Stimulated activated naive CD4-positive, alpha-beta T cell treated with Interleukin-2 at 50 U/mL for 16 hours (primary cell): ENCODE measurements at places on chromosomes 4 and X.

DNA sequence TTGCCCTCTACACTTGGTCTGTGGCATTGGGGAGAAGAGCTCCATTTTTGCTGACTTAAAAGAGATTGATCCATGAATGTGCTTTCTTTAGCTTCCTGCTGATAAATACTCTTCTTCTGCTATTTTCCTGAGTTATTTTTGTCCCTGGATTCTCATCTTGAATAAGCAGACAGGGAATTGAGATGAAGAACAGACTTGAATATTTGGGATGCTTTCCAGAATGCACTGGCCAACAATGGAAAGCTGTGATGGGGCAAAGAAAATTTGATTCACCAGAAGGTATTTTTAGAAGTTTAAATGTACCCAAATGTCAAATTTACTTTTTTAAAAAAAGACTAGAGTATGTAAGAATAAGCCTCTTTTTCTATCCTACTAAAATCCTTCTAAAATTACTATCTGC, 309.9 kb upstream of the PPP1R2C start:
- no peak for DNase-seq

DNA sequence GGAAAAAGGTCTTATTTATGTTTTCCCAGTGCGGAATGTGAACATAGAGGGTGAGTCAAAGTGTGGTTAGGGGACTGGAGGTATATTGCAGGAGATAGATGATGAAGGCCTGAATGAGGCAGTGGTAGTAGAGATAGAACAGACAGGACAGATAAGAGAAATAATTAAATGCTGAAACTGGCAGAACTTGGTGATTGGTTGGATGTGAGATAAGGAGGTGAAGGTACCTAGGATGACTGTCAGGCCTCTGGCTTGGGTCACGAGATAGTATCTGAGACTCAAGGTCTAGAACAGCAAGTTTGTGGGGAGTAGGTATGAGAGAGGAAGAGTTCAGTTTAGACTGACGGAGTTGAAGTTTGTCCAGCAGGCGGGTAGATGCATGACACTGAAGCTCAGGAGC, 3.5 kb downstream of the MND1 start:
- no peak for DNase-seq

DNA sequence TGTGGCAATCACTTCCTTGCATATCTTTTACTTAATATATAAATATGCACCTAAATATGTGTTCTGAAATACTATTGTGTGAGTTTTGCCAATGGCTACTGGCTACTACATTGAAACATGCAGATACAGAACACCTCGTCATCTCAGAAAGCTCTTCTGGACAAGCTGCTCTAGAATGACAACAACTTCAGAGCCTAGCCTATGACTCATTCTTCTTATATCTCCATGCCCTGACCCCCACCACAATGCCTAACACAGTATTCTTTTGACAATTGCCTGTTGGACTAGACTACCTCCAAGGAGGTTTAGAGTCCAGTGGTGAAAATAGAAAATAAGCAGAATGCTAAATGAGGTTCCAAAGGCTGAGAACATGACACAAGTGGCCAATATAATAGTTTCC, 17.6 kb upstream of the DMP1 start:
- no peak for DNase-seq

GRCh38 chr4:186722796-186723291, 812 bp downstream of the FAT1 start:
- no peak for DNase-seq

DNA sequence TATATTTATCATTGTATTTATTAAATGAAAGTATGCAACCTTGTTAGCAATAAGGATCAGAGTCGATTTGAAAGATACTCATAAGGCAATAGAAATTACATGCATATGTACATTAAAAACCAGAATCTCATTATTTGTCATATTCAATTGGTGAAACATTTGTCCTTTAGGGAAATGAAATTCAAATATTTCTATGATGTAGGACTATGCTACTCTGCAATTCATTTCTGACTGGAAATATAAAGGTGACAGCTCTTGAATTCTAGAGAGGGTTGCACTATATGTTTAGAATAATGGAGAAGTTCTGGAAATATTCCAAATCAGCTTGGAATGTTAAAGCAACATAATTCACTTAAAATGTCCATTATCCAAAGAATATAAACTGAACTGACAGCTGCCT, 1519.8 kb downstream of the ARAP2 start:
- no peak for DNase-seq

DNA sequence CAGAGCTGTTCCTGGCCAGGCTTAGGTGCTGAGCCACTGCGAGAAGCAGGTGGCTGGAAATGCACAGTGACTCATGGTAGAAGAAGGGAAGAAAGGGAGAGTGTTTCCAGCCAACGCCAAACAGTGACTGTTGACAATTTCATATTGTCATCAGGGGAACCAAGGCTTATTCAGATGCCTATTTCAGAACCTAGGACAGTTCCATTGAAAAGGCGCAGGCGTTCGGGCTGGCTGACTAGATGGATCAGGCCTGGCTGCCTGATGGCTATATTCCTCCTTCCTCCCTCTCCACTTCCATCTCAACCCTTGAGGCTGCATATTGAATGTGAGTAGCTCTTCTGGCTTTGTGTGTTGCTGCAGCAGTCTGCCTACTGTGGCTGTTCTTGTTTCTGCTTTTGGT, 73.0 kb upstream of the FRMPD4 start:
- no peak for DNase-seq

DNA sequence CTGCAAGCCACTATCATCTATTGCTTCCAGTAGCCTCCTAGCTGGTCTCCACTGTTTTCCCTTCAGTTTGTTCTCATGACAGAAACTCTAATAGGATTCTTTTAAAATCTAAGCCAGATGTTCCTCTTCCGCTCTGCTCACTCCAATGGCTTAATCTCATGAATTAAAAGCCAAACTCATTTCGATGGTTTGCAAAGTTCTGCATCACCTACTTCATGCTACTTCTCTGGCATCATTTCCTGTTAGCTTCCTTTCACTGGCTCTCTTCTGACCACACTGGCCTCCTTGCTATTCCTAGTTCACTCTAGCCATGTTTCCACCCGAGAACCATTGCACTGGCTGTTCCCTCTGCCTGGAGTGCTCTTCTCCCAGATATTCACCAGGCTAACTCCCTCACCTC, 102.0 kb upstream of the LSM6 start:
- no peak for DNase-seq

- no peak for DNase-seq
Observed at GRCh38 chr4:129064717-129065116, 28.6 kb downstream of the SCLT1 start.

- DNase-seq = no peak
Observed at GRCh38 chr4:125317525-125317877, 2.7 kb downstream of the FAT4 start.

DNA sequence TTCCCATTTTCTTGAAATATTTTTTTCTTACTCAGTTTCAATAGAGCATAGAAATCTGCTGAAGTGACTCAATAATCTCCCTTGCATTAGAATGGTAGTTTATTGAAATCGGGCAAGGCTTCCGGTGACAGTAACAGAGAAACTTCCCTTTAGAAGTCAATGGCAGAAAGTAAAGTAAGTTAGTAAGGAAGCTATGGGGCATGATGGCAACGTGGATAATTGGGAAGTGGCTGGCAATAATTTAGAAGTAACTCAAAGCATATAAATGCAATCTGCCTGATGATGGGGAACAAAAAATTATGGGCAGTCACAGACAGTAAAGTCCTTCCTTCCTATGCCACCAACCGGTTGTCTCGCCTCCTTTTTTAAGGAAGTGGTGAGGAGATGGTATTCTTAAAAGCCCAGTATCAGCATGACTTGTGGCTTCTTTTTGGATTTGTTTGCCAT, 7.6 kb downstream of the CYBB start:
- DNase-seq = no peak

DNA sequence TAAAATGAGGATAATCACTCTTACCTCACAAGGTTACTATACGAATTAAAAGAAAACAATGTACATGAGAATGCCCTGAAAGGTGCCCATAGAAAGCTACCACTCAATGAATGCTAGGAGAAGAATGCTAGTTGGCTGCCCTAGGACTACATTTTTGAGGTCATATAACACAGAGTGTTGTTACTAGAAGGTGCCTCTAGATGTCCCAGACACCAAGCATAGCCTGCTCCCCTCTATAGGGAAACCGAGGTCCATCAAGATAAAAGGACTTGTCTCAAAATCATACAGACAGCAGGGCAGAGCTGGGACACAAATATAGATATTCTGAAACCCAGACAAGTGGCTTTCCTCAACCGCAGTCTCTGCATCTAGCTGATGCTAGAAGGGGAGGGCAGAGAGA, 147.0 kb upstream of the ARHGEF9 start:
- no peak for DNase-seq

- no peak for DNase-seq
Observed at GRCh38 chr4:38781854-38782261, 932 bp downstream of the TLR10 start.

DNA sequence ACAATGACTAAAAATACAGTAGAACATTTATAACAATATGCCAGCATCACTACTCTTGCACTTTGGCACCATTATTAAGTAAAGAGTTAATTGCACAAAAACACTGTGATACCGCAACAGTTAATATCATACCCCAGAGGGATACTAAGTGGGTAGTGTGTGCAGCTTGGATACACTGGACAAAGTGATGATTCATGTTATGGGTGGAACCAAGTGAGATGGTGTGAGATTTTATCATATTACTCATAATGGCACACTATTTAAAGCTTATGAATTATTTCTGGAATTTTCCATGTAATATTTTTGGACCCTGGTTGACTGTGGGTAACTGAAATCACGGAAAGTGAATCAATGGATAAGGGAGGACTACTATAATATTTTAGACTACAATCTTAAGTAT, 265.3 kb downstream of the PCDH18 start:
- no peak for DNase-seq

DNA sequence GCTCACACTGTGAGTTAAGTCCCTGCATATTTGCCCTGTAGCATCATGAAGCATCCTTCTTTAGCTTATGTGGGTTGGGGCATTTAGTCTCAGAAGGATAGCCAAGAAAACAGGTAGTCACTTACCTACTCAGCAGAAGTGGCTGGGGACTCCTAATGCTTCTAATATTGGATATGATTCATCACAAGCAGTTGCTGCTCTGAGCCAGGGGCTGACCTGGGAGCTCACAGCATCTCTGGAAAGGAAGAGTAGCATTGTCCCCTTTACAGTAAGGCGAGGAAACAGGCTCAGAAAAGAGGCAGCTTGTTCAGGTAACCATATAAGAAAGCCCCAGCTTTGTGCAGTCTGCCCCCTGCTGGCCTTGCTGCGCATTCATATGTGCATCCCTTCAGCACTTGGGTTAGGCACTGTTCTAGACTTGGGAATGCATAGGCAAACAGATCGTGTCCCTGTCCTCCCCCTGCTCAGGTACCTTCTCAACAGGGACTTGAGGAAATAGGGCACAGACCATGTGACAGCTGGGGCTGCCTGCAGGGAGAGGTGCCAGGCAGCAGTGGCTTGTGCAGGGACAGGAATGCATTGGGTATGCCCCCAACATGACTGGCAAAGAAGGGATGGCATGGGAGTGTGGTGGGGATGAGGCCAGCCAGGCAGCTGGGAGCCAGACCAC, 35.7 kb upstream of the TBC1D14 start:
- peak; percentile 73 for DNase-seq

- DNase-seq = no peak
Observed at GRCh38 chr4:61293707-61294400, 93.7 kb downstream of the ADGRL3 start.

DNA sequence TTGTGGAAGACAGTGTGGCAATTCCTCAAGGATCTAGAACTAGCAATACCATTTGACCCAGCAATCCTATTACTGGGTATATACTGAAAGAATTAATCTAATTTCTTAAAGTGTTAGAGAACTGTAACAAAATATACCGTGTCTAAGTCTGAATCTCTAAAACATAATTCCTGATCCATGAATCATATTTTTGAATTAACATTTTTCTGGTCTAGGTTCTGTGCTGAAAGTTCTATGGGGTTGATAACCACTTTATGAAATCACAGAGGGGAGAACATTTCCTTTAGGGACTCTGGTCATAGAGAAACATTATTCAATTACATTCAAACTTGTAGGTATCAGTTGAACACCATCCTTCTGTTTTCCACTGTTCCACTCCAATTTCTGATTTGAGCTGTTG, 91.9 kb upstream of the ETNPPL start:
- no peak for DNase-seq

GRCh38 chr4:134499074-134499473, 297.5 kb upstream of the PABPC4L start:
- no peak for DNase-seq

- DNase-seq = no peak
Observed at GRCh38 chrX:47543496-47543895, 17.5 kb upstream of the ARAF start.

GRCh38 chr4:75512386-75513211, 1.6 kb downstream of the RCHY1 start:
- no peak for DNase-seq

DNA sequence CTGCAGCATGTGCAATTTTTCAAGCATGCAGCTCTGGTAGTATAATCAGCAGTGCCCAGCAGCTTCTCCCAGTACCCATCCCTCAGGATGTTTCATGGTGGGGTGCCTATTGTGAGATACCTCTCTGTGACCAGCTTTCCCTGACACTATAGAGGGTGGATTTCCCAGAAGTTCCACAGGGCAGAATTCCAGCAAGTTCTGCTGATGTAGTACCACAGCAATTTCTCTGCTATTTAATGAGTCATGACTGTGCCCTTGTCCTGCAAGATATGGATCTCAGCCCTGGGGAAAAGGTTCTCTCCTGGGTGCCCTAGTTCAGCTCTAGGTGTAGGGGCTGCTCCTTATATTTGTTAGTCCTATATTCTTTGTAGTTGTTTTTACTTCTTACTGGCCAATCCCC, 174.8 kb downstream of the ENOX2 start:
- DNase-seq = no peak

DNA sequence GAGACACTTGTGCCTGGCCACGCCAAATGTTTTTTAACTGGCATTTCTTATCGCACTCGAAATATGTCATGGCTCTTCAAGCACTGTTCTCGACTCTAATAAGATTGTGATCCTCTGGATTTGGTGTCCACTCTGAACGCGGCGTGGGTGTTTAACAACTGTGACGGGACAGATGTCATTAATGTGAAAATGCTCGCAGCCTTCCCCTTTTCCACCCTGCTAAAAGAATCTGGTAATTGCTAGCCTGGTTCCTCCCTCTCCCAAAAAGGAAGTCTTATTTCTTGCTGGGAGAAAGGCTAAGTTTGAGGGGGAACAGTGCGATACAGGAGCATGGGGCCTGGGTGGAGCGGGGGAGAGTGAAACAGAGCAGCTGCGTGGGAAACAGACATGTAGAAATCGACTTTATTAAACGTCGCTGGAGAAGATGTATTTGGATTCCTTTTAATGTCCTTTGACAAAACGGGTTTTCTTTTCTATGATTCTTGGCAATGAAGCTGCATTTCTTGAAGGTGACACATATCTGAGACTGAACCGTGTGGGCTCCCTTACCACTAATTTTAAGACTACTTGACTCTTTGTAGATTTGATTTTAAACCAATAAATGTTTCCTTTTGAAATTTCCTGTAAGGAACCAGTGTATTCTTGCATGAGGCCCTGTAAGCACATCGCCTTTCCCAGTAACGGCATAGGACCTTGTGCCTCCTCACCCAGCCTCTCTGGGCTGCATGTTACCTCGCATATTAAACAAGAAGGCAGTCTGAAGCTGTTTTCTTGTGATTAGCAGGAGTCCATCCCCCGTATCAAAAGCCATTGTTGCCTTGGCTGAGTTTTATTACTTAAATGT, 17.8 kb downstream of the TBC1D1 start:
- DNase-seq = no peak
